SK-N-SH treated with all-trans-retinoic acid at 6 μM for 48 hours (cell line): ENCODE measurements at places on chromosomes 6 and 20.
A peak's percentile ranks its signal among the peaks of the same experiment; 100 is the strongest.

DNA sequence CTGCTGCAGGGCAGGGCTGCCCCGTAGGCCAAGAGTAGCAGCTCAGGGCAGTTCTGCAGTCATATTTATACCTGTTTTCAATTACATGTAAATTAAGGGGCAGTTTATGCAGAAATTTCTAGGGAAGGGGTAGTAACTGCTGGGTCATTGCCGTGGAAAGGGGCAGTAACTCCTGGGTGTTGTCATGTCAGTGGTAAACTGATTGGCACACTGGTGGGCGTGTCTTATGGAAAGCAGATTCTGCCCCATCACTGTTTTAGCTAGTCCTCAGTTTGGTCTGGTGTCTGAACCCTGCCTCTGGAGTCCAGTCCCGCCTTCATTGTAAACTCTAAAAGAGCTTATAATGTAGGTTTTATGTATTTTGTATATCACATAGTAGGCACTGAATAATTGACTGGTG lies 22.1 kb downstream of the MAP3K4 start:
- ATAC-seq: no peak

DNA sequence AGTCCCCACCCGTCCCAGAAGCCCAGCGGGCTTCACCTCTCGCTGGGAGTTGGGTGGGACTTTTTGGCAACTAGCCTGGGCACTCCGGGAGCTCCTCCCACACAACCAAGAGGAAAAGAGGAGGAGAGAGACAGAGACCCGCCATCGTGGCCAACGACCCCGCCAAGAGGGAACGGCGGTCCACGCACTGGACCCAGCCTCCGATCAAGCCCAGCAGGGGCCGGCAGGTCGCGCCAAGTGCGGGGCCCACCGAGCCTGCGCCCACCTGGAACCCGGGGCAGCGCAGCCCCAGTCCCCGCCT lies 3.0 kb upstream of the TMEM14C start:
- ATAC-seq: no peak

DNA sequence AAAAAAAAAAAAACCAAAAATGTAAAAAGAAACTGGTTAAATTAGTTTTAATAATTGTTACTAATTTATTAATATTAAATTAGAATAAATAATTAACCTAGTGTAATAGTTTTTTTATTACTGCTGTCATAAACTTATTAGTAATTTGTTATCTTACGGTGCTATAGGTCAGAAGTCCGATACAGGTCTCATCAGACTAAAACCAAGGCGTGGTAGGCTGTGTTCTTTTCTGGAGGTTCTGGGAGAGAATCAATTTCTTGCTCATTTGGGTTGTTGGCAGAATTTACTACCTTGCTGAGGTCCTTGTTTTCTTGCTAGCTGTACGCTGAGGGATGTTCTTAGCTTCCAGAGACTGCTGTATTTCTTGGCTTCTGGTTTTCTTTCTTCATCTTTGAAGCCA lies 85.9 kb upstream of the RNF24 start:
- no peak for ATAC-seq

- no peak for ATAC-seq
These were observed 91.9 kb downstream of the MYLK4 start for GRCh38 chr6:2658788-2659187.

DNA sequence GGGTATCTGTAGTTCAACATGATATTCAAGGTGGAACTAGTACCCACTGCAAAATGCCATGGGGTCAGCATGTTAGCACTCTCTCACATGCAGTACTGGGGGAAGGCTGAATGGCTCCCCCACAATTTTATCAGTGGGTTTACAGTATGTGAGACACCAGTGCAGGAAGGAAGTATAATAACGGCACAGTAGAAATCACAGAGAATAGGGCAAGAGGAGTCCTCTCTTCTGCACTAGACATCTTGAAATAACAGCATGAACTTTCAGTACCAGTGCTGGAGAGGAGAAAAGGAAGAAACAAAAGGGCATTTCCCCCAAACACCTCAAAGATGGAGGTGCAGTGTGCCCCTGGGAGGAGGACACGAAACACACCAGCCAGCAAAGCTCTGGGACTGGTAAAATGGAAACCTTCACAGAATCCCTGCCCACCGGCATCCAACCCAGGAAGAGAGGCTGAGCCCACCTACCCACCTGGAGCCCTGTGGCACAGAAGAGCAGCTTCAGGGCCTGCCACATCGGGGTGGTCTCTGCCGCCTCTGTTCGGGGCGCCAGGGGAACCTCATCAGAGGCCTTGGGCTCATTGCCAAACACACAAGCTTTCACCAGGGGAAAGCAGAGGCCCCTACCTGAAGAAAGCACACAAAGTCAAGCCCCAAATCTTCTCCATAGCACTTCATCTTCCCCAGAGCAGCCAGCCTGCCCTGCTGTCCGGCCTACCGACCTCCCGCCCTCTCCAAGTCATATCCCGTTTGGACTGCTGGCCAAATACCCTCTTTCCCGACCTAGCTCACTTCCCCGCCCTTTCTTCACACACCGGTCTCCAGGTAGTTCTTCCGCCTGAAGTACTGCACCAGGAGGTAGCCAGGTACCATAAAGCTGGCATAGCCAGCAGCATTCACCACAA lies 1.2 kb downstream of the SLC35B2 start:
- peak; percentile 26 for ATAC-seq

GRCh38 chr6:67683960-67684359 lies 951.1 kb upstream of the ADGRB3 start:
- ATAC-seq: no peak

GRCh38 chr6:42402184-42402583 lies 49.5 kb downstream of the TRERF1 start:
- ATAC-seq: peak; percentile 87

DNA sequence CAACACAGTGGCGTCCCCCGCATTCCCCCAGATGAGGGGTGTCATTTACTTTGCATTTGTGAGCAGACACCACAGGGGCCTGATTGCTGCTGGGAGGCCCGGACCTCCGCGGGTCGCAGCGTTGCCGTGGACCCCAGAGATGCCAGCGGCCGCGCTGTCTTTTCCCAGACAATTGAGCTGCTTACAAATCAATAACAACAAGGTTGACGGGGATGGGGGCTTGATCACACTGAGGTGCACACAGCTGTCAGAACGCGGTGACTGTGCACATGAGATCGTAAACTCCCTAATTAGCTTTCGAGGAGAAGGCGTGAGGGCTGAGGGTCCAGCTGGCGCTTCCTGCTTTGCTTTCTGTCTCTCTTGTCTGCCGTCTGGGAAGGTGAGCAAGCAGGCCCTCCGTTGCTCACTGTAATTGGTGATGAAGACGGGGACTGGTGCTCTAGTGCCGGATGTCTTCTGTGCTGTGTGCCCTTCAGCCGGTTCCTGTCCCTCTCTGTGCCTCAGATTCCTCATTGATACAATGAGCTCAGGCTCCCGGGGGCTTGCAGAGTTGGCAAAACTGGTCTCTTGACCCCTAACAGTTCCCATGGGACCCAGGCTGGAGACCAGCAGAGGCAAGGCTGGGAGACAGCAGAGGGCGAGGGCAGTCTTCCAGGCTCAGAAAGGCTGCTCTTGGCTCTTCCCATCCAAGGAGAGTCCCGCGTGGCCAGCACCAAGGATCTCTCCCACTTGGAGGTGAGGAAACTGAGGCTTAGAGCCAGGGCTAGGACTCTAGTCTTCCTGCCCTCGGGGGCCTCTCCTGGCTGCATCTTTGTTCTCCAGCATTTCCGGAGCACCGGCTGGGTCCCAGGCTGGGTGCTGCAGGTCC lies 126.0 kb upstream of the PMEPA1 start:
- ATAC-seq: no peak

DNA sequence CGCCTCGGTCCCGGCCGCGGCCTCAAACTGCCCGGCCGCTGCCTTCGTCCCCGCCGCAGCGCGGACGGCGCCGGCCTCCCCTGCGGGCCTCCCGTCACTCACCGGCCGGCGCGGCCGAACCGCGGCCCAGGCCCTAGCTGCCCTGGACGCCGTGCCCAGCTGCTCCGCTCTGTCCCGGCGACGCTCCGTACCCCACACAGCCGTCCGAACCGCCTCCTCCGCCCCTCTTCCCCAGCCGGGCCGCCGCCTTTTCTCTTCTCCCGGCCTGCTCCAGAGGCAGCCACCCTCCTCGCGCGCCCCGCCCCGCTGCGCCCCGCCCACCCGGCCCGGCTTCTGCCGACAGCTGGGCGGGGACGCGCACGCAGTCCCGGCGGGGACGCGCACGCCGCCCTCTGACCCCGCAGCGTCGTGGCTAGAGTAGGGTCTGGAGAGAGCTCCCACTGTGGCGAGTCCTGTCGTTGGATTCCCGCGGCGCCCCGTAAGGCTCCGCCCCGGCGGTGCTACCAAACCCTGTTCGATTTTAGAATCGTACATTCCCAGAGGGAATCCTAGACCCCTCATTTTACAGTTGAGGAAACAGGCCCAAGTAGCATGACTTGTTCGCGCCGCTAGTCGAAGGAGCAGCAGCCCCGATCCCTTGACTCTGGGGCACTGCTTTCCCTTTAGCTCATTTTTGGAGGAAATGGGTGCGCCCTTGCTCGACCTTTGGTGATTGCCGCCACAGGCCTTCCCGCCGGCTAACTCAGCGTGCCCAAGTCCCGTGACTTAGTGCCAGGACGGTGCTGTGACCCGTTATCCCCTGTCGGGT lies at the start of gene FBXO30:
Gene FBXO30 (minus strand): TSS at position 295 of the 808 bp plus-strand sequence. CDS start 8,390 bp downstream, outside the sequence.
- ATAC-seq: peak; percentile 80

- no peak for ATAC-seq
These were observed 587.5 kb upstream of the ARID1B start for GRCh38 chr6:156189714-156190113.

DNA sequence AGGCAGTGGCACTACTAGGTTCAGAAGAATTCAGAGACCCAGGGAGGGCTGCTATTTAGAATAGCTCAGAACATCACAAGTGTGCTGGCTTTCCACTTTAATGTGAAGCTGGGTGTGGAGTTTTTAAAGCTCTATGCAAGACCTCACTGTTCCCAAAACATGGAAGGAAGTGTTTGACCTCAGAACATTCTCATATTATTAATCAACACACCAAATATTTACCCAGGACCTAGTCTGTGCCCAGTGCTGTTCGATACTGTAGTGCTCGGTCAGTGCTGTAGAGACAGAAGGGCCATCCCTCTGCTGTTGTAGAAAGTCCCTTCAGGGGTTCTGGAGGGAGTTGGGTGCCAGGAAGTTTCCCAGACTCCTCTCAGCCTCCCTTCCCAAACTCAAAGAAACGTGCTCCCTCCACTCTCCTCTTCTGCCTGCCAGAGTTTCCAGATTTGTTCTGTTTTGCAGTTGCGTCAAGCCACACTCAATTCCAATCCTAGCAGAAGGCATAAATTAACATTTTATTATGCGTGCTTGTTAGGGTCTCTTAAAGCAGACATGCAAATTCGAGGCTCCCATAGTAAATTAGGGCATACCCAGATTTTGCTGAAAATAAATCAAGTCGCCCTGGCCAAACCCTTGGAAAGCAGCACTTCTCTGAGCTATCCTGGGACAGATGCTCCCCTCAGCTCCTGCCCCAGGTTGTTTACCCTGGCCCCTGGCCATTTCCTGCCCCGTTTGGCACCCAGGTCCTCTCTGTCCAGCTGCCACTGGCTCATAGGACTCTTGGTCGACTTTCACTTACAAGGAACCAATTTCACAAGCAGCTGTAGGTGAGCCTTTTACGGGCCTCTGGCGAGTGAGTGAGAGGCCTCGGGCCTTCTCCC lies 248.6 kb downstream of the HIVEP2 start:
- ATAC-seq: no peak

DNA sequence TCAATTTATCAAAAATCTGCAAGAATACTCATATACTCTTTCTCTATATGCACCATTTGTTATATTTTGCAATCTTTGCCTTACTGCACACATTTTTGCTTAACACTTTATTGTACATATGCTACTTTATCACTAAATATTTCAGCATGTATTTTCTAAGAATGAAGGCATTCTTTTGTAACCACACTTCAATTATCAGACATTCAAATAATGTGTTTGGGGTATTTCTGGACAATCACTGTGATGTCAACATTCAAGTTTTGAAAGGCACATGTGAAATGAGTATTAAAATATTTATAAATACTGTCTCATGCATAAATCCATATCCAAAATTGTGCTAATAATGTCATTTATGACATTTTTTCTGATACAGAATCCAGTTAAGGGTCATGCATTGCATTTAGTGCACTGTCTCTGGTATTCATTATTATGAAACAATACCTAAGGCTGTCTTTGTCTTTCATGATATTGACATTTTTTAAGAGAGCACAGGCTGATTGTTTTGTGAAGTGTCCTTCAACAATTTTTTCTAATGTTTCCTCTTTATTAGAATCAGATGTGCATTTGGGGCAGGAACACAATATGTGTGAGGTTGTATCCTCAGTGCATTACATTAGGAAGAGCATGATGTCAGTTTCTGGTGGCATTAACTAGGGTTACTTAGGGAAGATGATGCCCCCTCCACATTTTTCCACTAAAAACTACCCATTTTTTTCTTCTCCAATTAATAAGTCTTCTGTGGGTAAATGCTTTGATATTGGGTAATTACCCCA lies 105.7 kb downstream of the MTFR2 start:
- ATAC-seq: no peak

GRCh38 chr6:41298785-41299502 lies 12.5 kb upstream of the TREM1 start:
- ATAC-seq: no peak
